SK-N-SH treated with all-trans-retinoic acid at 6 μM for 48 hours (cell line): ENCODE measurements at places on chromosomes 7 and 10.
A peak's percentile ranks its signal among the peaks of the same experiment; 100 is the strongest.

GRCh38 chr10:50410066-50410811 lies 158.9 kb upstream of the ASAH2 start:
- ATAC-seq, result peak; percentile 47

DNA sequence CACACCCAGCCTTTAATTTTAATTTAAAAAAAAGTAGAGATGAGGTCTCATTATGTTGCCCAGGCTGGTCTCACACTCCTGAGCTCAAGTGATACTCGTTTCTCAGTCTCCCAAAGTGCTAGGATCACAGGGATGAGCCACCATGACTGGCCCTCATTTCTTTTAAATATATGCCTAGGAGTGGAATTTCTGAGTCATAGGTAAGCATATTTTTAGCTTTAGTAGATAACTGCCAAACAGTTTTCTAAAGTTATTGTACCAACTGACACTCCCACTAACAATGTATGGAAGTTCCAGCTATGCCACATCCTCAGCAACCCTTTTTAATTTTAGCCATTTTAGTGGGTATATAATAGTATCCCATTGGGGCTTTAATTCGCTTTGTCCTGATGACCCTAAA lies 13.8 kb upstream of the PPIF start:
- ATAC-seq, result peak; percentile 33; the same call in 2 of the 3 replicates

GRCh38 chr10:128338951-128339350 lies 212.7 kb upstream of the MKI67 start:
- ATAC-seq, result no peak

- ATAC-seq, result peak; percentile 97
These were observed 111.7 kb upstream of the MBL2 start for GRCh38 chr10:52883996-52884871.

DNA sequence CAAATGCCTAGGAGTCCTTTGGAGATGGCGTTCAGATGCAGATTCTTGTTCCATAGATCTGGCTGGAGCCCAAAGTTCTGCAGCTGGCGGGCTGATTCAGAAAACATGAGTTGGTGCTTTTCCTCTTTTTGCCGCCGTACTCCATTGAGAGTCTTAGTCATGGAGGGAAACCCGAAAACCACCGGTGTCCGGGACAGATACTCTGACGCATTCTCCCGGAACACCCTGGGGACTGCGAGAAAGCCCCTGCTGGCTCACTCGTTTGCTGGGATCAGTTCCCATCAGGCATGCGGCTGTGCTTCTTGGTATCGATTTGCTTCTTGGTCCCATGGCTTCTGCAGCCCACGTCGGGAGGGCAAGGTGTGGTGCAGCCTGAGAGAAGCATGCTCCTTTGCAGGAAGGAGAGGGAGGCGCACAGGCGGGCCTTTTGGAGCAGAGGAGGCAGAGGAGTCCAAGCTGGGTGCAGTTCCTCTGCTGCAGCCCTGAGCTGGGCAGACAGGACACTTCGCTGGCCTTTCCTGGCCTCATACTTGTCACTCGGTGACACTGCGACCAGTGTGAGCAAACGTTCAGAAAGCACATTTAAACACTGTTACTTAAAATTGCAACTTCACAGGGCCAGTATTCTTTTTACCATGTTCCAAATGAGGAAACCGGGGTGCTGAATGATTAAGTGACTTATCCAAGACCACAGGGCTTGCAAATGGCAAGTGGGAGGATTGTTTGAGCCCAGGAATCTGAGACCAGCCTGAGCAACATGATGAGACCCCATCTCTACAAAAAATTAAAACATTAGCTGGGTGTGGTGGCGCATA lies 30.6 kb upstream of the PFKFB3 start:
- ATAC-seq, result no peak; the same call in 2 of the 3 replicates

GRCh38 chr10:101758858-101759257 lies 17.1 kb downstream of the FGF8 start:
- ATAC-seq, result no peak

- no peak for ATAC-seq
These were observed 13.5 kb upstream of the CSGALNACT2 start for GRCh38 chr10:43124574-43125273.

DNA sequence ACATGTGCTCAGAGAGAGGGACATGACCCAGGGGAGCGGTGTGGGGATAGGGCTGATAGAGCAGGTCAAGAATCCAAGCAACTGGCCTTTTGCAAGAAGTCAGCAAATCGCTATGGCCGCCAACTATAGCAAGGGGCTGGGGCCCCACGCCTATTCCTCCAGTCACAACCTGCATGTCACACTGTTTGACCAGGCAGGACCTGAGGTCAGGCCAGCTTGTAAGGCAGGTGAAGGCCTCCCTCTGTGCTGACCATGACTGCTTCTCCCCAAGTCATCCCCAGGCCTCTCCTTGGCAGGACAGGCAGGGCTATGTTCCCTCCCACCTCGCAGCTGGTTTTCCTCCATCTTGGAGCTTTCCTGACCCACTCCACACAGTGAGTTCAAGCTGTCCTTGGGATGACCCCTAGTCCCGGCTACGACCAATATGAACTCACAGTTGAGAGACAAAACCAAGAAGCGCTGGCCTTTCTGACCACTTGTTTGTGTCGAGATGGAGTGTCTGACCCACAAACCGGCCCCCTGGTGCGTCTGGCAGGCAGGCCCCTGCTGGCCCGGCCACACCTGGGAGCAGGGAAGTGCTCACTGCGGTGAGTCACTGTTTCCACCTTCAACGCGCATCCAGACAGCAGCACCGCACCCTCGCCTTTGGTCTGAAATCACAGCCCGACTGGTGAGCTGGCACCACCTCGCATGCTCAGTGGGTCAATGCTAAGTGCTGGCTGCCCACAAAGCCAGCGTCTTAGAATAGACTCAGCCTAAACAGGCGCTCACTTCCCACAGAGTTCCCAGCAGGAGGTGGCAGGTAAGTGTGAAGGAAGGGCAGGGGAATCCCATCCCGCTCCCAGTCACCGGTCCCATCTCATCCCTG lies 81.4 kb downstream of the VWA2 start:
- no peak for ATAC-seq

- no peak for ATAC-seq
These were observed 111.6 kb downstream of the RBM20 start for GRCh38 chr10:110755781-110756180.

- ATAC-seq, result no peak
These were observed 57.6 kb downstream of the ZNF727 start for GRCh38 chr7:64102656-64103400.

DNA sequence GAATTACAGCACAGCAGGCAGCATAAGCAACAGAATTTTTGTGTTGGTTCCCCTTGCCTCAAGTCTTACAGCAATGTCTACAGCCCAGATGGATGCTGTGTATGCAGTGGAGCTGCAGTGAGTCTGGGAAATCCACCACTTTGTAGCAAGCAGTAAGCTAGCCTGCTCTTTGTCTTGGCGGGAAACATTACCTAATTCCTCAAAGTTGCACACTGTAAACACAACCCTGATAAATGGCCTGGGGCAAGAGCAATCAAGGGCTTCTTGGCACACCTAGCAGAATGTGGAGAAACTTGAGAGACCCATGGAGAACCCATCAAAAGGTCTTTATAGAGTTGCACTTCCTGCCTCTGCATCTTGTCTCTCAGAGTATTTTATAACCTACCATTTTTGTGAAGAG lies 102.0 kb upstream of the FOXP2 start:
- ATAC-seq, result no peak

GRCh38 chr7:151992375-151992774 lies 33.1 kb upstream of the GALNT11 start:
- ATAC-seq, result peak; percentile 94

GRCh38 chr7:121578669-121579068 lies 182.6 kb upstream of the FAM3C start:
- no peak for ATAC-seq

DNA sequence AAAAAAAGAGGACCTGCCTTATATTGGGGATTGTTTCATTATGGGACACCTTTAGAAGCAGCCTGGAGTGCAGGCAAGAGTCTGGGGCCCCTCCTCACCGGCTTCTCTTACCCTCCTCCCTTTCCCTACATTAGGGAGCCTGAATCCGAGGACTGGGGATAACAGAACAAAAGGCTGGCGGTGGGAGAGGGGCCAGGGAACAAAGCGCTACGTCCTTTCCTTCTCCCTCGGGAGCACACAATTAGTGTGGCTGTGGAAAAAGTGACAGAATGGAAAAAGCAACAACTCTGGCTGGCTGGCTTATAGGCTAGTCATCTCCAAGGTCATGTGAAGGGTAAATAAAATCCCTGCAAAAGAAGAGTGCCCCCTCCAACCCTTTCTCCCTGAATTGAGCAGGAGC lies 74.7 kb downstream of the LSM5 start:
- no peak for ATAC-seq

GRCh38 chr7:92967238-92967637 lies 130.9 kb upstream of the CDK6 start:
- ATAC-seq, result no peak

- ATAC-seq, result no peak
These were observed 354.5 kb downstream of the WDR11 start for GRCh38 chr10:121205625-121206024.

- no peak for ATAC-seq
These were observed 19.8 kb upstream of the HIPK2 start for GRCh38 chr7:139797607-139798006.

GRCh38 chr7:102974366-102975236 lies 61.8 kb downstream of the LRRC17 start:
- ATAC-seq, result peak; percentile 62; the same call in 2 of the 3 replicates

DNA sequence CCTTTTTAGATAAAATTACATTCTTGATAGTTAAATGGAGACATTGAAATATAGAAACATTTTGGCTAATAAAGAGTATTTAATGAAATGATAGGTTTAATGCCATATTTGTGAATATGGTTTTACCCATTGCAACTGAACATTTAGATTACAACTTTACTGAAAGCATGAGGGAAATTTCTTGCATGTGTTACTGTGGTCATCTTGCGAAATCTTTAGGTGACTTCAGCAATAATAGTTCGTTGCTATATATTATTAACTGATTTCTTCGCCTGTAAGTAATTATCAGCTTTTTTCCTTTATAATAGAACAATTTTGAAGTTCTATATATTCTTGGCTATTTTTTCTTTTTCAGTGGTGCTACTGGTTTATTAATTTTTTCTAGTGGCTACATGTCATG lies 83.2 kb downstream of the MLLT10 start:
- ATAC-seq, result no peak

- no peak for ATAC-seq
These were observed 36.2 kb downstream of the TOMM7 start for GRCh38 chr7:22786290-22786932.

GRCh38 chr7:138162236-138162635 lies 86.0 kb downstream of the AKR1D1 start:
- ATAC-seq, result no peak

GRCh38 chr7:98178762-98179490 lies 32.3 kb upstream of the BHLHA15 start:
- ATAC-seq, result no peak

GRCh38 chr10:33134011-33134751 lies 176.2 kb upstream of the ITGB1 start:
- ATAC-seq, result peak; percentile 85

DNA sequence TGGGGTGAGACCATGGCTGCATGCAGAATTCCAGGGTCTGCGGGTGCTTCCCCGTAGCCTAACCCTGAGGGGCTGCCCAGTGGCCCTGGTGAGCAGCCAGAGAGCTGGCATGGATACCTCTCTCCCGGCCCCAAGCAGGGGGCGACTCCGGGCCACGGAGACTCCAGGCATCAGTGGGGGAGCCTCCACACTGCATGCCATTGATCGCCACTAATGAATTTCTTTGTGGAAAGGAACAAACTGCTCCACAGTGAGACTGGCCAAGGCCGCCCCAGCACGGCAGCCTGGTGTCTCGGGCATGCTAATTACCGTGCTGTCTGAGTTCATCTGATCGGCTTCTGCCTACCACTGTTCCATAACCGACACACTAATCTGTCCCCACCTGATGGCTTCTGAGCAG lies 184.4 kb downstream of the GRID1 start:
- ATAC-seq, result no peak

DNA sequence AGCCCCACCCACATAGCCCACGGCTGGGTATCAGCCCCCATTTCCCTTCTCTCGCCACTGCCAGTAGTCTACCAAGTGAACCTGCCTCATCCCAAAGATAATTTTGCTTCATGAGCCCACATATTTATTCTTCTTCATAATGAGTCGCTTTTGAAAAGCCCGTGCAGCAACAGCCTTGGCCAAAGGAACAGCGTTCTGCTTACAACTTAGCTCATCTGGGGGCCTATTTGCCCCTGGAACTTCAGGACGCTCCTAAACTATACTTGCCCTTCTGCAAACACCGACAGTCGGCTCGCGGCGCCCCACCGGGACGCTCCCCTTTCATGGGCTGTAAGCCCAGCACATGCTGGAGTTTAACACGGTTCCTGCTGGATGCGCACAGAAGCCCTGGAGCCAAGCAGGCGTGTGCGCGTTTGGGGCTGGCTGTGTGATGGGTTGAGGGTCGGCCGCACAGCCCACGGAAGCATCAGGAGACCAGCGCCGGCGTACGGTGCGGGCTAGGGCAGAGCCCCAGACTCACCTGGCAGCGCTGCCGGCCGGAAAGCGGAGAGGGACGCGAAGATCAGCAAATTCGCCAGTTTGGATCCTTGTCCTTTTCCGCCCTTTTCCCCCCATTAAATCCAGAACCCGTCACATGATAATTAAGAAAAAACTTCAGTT lies 370 bp downstream of the TMEM60 start:
- peak; percentile 39 for ATAC-seq

GRCh38 chr10:98269435-98269912 lies 1.5 kb upstream of the LOXL4 start:
- peak; percentile 76 for ATAC-seq

DNA sequence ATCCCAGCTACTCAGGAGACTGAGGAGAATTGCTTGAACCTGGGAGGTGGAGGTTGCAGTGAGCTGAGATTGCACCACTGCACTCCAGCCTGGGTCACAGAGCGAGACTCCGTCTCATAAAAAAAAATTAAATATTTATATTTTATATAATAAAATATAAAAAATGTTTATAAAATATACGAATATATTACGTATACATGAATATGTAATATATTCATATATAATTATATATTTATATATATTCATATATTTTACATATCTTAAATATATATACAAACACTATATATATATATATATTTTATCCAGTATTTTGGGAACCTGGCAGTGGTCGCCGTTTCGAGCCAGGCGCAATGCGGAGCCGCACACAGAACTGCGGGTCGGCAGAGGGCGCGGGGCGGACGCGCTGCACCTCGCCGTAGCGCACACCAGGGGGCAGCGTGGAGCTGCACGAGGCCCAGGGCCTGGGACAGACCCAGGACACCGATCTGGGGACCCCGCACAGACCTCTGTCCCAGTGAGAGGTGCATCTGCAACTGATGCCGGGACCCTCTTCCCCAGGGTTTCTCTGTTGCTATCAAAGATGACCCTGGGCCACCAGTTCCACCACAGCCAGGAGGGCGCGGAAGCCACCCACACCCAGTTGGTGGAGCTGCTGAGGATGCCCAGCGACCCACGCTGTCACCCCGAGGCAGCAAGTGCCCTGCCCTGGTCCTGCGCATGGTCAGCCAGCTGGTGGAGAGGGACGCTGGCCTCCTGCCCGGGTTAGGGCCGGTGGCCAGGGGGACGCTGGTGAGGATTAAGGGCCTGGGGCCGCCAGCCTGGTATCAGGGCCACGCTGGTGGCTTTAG lies 22.7 kb downstream of the AP5Z1 start:
- ATAC-seq, result peak; percentile 76
